Trophoblast cell (in vitro differentiated cells and primary cell): ENCODE measurements at places on chromosomes 6 and 20.

GRCh38 chr6:138805016-138805765 lies 9.3 kb downstream of the ECT2L start:
- DNase-seq, result no peak

GRCh38 chr6:166839569-166839968 lies 116.8 kb downstream of the RNASET2 start:
- no peak for DNase-seq

DNA sequence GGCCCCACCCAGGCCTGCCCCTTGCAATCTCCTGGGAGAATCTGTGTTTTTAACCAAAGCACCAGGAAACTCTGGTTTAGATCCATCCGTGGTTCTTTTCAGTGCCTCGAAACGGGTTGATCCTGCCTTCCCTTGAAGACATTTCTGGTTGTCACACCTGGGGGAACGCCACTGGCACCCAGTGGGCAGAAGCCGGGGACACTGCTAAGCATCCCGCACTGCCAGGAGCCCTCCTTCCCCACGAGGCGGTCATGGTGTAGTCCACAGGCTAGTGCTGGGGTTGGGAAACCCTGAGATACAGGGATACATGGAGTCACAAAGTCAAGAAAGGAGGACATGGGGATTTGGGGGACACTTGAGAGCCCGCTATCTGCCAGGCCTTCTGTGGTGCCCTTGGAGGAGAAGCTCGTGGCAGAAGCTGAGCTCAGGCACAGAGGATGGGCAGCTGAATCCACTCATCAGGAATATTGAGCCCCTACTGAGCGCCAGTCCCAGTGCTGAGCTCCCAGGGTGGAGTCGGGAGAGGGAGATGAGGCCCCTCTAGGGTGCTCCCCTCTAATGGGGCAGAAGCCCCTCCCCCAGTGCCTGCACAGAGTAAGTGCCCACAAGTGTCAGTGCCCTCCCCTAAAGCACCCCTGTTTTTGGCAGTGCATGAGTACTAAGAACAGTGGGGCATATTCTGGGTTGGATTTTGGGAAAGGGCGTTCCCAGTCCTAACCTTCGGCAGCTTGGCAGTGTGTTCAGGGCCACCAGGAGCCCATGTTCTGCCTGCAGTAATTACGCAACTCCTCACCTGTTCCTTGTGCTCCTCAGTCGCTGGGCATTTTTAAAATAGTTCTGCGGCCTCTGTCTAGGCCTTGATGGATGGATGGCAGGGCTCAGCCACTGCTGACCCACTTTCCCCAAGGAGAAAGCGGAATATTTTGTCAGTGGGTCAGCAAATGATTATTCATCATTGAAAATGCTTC lies 25.6 kb upstream of the PHACTR3 start:
- DNase-seq, result peak; percentile 10

DNA sequence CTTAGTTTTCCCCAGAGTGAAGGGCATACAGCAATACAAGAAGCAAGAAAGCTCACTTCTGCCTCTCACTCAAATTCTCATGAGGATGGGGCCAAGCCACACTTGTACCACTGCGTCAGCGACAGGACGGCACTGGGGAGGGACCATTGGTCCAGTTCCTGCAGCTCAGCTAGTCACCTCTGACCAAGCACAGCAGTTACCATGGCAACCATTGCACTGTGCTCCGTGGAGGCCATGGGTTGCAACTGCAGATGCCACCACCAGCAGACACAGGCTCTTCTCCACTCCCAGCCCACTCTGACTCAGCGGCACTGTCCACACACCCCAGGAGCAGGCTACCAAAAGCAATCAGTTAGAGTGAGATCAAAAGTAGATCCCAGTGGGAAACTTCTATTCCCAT lies 441.1 kb upstream of the ARID1B start:
- DNase-seq, result no peak

- DNase-seq, result peak; percentile 77
These were observed 55.4 kb downstream of the RIPOR3 start for GRCh38 chr20:50635676-50636600.

- DNase-seq, result no peak
These were observed 27.2 kb downstream of the EFCAB8 start for GRCh38 chr20:32885952-32886351.
